ENCODE measurements at places on chromosomes 12 and 14.

GRCh38 chr12:132724506-132725241 lies 14.0 kb downstream of the PGAM5 start:
- DNase-seq = no peak

GRCh38 chr12:114759635-114760034 lies 75.7 kb upstream of the TBX3 start:
- DNase-seq = no peak

DNA sequence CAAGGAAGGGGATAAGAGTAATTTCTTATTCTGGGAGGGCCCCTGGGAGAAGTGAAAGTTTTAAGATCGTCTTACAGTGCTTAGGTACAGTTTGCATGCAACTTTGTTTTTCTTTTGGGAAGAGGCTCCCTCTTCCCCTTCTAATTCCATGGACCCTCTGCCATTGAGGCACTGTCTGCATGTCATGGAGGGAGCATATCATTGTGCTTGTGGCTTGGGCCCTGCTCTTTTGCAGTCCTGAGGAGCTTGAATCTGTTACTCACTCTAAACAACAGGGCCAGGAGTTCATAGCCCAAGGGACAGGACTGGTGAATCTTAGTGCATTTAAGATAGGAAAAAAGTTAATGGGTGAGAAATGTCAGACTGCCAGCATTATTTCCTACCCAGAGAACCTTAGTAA lies 2.3 kb downstream of the UBE3B start:
- no peak for DNase-seq

- DNase-seq = peak; percentile 36
Measured at GRCh38 chr14:84806622-84807021, 723.3 kb upstream of the FLRT2 start.

DNA sequence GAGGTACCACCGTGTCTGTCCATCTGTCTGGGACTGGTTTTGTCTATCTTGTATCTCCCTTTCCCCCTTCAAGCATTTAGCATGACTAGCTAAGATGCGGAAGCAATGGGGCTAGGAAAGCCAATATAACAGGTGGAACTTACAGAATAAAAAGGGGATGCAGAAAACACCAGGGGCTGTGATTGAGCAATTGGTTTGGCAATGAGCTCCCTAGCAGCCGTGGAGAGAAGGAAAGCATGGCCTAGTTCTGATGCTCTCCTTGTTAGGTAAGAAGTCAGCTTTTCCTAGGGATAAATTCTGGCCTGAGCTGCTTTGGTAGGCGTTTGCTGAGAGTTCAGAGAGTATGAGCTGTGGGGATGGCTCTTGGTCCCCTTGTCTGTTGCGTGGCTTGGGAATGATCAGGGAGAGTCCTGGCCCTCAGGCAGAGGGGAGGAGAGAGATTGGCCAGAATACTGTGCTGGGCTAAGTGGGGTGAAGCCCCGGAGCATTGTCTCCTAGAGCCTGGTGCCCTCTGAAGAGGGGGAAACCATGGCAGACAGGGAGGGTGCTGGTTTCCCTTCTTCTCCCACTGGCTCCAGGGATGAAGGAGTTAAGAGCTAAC lies 7.1 kb downstream of the SETD1B start:
- no peak for DNase-seq
